ENCODE measurements at places on chromosomes 2 and 18.

GRCh38 chr2:146209842-146210275 is 1635.0 kb upstream of the ACVR2A start:
- DNase-seq, result no peak

DNA sequence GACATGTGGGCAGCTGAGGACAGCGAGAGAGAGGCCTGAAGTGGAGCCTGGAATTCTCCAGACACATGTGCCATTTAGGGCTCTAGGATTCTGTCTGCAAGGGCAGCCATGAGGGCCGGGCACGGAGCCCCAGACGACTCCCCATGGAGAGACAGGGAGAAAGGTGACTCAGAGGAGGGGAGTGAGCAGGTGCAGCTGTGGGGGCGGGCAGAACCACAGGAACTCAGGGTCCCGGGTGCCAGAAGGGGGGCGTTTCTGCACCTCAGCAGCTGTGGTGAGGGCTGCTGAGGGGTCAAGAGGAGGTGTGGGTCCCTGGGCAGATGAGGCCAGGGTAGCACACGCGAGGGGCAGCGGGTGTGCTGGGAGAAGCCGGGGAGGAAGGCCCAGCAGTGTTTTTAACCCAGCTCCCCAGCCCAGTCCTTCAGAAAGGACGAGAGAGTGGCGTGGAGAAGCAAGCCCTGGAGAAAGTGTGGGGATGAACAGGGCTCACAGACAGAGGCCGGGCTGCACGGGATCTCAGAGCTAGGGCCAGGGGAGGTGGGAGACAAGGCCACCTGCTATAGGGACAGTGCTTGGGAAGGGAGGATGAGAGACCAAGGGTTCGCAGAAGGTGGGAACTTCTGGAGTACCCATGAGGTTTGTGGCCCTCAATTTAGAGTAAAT is 7.6 kb downstream of the GPR17 start:
- DNase-seq, result no peak

DNA sequence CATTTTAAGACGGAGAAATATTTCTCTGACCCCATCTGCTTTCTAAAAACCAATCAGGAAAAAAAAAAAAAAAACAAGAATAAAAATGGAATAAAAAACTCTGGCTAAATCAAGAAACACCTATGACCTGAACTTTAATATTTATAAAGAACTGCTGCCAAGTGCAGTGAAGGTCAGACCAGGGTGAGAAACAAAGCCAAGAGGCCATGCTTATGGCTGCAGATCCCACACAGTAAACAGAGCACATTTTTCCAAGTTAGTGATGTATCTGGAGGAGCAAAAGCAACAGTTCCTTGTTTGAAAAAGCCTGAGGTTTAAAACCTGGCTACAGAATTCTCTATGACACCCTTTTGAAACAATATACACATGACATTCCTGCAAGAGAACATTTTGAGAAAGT is 242.3 kb downstream of the SRBD1 start:
- DNase-seq, result no peak

- no peak for DNase-seq
Measured at GRCh38 chr2:4782647-4783046, 909.5 kb upstream of the SOX11 start.
